ENCODE measurements at places on chromosomes 6 and 20.
A peak's percentile ranks its signal among the peaks of the same experiment; 100 is the strongest.

GRCh38 chr20:53578492-53579222, 15.0 kb downstream of the ZNF217 start:
- H3K27me3 ChIP-seq = no peaks in the 10 kb centered on the region

GRCh38 chr6:166591026-166591425, 4.5 kb upstream of the RAMACL start:
- no peak for DNase-seq
- H3K27me3 ChIP-seq = peaks cover 13% of the 10 kb centered on the region
- H3K4me3 ChIP-seq = no peak overlapping the region
- H3K36me3 ChIP-seq = no peaks in the 10 kb centered on the region
- peaks cover 20% of the 10 kb centered on the region for H3K4me1 ChIP-seq

GRCh38 chr6:11460001-11460668, 77.4 kb upstream of the TMEM170B start:
- no peak for DNase-seq
- H3K27me3 ChIP-seq = no peaks in the 10 kb centered on the region
- peak overlapping the region; percentile 73 for H3K4me3 ChIP-seq
- H3K36me3 ChIP-seq = peaks cover 9% of the 10 kb centered on the region
- H3K27ac ChIP-seq = peak overlapping the region; percentile 94
- H3K4me1 ChIP-seq = peaks cover 25% of the 10 kb centered on the region

- no peak overlapping the region for H3K27ac ChIP-seq
- peaks cover 8% of the 10 kb centered on the region for H3K4me1 ChIP-seq
- peaks cover 5% of the 10 kb centered on the region for H3K27me3 ChIP-seq
- no peaks in the 10 kb centered on the region for H3K36me3 ChIP-seq
- peak; percentile 76 for DNase-seq
Measured at GRCh38 chr20:63519668-63520503, 679 bp upstream of the PPDPF start.

- no peak overlapping the region for H3K27ac ChIP-seq
- H3K27me3 ChIP-seq = no peaks in the 10 kb centered on the region
- no peaks in the 10 kb centered on the region for H3K4me1 ChIP-seq
Measured at GRCh38 chr6:7917729-7918128, 7.1 kb upstream of the TXNDC5 start.
